ENCODE measurements at places on chromosomes 7 and 10.

DNA sequence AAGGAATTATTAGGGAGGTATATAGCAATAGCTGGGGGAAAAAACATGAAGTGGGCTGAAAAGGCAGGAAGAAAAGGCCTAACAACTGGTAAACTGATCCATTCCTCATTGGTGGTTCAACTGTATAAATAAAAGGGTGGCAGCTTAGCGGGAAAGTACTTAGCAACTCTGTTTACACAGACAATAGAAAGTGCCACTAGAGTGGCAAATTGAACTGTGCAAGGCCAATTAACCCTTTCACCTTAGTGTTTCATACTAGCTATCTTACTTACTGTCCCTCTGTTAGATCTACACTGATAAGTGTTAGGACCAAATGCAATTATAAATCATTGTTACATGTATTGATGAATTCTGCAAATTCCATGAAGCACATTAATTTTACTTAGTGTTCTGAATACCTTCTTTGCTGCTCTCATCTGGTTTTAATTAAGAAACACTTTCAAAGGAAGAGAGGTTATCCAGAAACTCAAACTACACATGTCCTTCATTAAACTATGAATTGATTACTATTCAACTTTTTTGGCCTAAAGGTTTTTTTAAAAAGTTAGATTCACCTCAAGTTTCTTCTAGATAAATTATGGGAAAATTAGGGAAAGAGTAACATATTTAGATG, 28.0 kb downstream of the DNAJC1 start:
- H3K4me1 ChIP-seq: no peaks in the 10 kb centered on the region
- H3K4me3 ChIP-seq: no peak overlapping the region
- no peak for DNase-seq
- H3K27ac ChIP-seq: no peak overlapping the region

GRCh38 chr7:41334071-41334862, 368.6 kb downstream of the INHBA start:
- no peaks in the 10 kb centered on the region for H3K36me3 ChIP-seq
- no peak for DNase-seq
- H3K4me1 ChIP-seq: no peaks in the 10 kb centered on the region
- no peaks in the 10 kb centered on the region for H3K27me3 ChIP-seq
- no peak overlapping the region for H3K4me3 ChIP-seq

GRCh38 chr10:75191821-75192568, 18.6 kb upstream of the VDAC2 start:
- no peaks in the 10 kb centered on the region for H3K27me3 ChIP-seq
- H3K36me3 ChIP-seq: no peaks in the 10 kb centered on the region

- H3K27me3 ChIP-seq: no peaks in the 10 kb centered on the region
- no peaks in the 10 kb centered on the region for H3K36me3 ChIP-seq
- no peak overlapping the region for H3K4me3 ChIP-seq
- no peak overlapping the region for H3K27ac ChIP-seq
- H3K4me1 ChIP-seq: no peaks in the 10 kb centered on the region
Measured at GRCh38 chr10:33635967-33636515, 301.6 kb upstream of the NRP1 start.

DNA sequence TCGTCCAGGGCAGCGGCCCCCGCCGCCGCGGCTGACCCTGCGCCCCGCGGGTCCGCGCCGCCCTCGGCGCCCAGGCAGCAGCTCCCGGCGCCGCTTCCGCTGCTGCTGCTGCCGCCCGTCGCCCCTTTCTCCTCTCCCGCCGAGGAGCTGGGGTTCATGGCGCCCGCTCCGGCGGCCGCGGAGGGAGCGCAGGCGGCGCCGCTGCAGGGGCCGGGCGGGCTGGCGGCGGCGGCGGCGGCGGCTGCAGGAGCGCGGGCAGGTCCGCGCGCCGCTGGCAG, 286 bp downstream of the DGKI start:
- H3K27me3 ChIP-seq: peaks cover 21% of the 10 kb centered on the region
- H3K4me1 ChIP-seq: no peaks in the 10 kb centered on the region

GRCh38 chr10:22978287-22978686, 50.4 kb downstream of the ARMC3 start:
- no peak for DNase-seq
- no peak overlapping the region for H3K27ac ChIP-seq
- no peaks in the 10 kb centered on the region for H3K36me3 ChIP-seq

- H3K36me3 ChIP-seq: no peaks in the 10 kb centered on the region
- no peak for DNase-seq
- H3K27ac ChIP-seq: no peak overlapping the region
- no peaks in the 10 kb centered on the region for H3K4me1 ChIP-seq
- H3K27me3 ChIP-seq: no peaks in the 10 kb centered on the region
Measured at GRCh38 chr10:93030409-93030808, 30.2 kb upstream of the CYP26C1 start.
